Pons (tissue), 1 donor: ENCODE measurements at places on chromosomes 3 and 15.
A peak's percentile ranks its signal among the peaks of the same experiment; 100 is the strongest.

- DNase-seq = no peak
Observed at GRCh38 chr3:184896336-184896735, 84.4 kb downstream of the VPS8 start.

GRCh38 chr3:72340476-72341379 lies 507.5 kb downstream of the SHQ1 start:
- DNase-seq = no peak

GRCh38 chr3:41290736-41291135 lies 91.4 kb downstream of the CTNNB1 start:
- peak; percentile 66 for DNase-seq

GRCh38 chr3:159664006-159664405 lies 324.6 kb upstream of the IL12A start:
- DNase-seq = no peak

GRCh38 chr15:60993008-60993407 lies 236.1 kb downstream of the RORA start:
- no peak for DNase-seq

- no peak for DNase-seq
Observed at GRCh38 chr3:125192190-125193035, 20.1 kb downstream of the SLC12A8 start.

- no peak for DNase-seq
Observed at GRCh38 chr15:88894819-88895767, at the start of gene HAPLN3. Gene HAPLN3, minus strand, starts transcription at chr15:88895544. Its CDS starts 8,246 bp downstream, at chr15:88887298.

- DNase-seq = peak; percentile 8
Observed at GRCh38 chr15:35170207-35170606, 85.1 kb upstream of the NANOGP8 start.

GRCh38 chr3:37906734-37907282 lies 45.1 kb downstream of the CTDSPL start:
- no peak for DNase-seq

DNA sequence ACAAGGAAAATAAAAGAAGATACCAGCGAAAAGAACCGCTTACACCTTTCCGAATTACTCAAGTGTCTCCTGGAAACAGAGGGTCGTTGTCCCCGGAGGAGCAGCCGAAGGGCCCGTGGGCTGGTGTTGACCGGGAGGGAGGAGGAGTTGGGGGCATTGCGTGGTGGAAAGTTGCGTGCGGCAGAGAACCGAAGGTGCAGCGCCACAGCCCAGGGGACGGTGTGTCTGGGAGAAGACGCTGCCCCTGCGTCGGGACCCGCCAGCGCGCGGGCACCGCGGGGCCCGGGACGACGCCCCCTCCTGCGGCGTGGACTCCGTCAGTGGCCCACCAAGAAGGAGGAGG lies 325 bp downstream of the ALCAM start:
- no peak for DNase-seq

- DNase-seq = no peak
Observed at GRCh38 chr3:145719114-145719513, 441.9 kb downstream of the PLOD2 start.

DNA sequence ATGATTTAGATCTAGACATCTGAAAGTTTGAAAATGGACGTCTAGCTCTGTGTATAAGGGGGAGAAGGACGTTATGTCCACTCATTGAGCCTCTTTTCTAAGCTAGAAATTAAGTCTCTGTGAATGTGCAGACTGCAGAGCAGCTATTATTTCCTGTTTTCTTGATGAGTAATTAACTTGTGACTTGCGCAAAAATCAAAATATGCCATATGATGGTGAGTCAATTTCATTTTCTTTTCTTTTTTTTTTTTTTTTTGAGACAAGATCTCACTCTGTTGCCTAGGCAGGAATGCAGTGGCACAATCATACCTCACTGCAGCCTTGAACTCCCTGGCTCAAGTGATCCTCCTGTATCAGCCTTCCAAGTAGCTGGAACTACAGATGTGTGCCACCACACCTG lies 14.1 kb downstream of the LACTB start:
- DNase-seq = no peak

DNA sequence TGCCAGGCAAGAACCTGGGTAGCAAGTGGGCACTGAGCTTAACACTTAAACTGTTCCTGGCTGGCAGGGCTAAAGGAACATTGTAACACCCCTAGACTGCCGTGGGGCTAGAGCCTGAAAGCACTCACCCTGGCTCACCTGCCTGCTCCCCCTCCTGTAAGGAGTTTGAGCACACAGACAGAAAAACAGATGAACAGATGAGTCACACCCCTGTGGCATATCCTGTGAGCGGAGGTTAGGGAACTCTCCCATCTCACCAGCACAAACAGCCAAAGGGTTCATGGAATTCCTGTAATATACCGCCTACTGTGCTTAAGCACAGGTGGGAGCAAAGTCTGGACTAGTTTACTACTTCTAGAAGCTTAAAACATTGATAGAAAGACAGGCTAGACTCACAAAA lies 300.1 kb downstream of the ROBO1 start:
- no peak for DNase-seq

DNA sequence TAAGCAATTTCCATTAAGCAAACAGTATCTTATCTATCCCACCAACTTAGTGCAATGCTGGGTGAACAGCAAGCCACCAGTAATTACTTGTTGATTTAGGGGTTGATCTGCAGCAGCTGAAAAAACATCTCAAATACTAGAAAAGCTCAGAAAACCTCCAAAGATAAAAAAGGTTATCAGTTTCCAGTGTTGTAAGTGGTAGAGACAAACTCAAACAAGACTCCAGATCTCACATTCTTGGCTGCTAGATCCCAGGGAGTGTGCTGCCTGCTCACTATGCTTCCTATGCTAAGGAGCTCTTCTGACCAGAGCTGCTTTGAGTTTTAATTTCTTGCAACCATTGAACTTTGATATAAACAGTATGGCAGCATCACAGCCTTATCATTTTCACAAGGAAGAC lies 11.3 kb downstream of the B3GALNT1 start:
- DNase-seq = no peak
